ENCODE measurements at places on chromosomes 4 and X.

- no peak for DNase-seq
Measured at GRCh38 chr4:4990857-4991540, 28.3 kb downstream of the CYTL1 start.

GRCh38 chr4:184392748-184393559, 81.4 kb downstream of the IRF2 start:
- DNase-seq, result no peak

DNA sequence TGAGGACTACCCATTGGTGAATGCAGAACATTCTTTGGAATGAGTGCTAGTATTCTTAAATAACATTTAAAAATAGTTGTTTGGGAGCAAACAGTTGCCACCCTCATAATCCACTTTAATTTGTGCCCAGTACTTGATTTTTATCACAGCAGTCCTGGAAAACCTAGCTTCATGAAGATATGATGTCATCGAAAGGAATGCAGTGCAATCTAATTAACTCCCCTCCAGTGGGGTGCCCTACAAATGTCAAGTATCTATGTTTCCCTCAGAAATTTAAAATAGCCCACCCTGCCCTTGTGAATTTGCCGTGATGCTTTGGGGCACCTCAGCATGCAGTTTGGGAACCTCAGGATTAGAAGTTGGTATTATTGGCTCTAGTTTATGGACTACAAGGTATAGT, 5.4 kb downstream of the RAB9A start:
- DNase-seq, result no peak

GRCh38 chrX:44310227-44310626, 33.2 kb downstream of the EFHC2 start:
- DNase-seq, result no peak

GRCh38 chr4:153950100-153950979, 161.5 kb upstream of the SFRP2 start:
- no peak for DNase-seq

GRCh38 chr4:187744911-187745310, 250.7 kb upstream of the ZFP42 start:
- DNase-seq, result no peak

- no peak for DNase-seq
Measured at GRCh38 chrX:21645886-21646285, 12.2 kb downstream of the KLHL34 start.

DNA sequence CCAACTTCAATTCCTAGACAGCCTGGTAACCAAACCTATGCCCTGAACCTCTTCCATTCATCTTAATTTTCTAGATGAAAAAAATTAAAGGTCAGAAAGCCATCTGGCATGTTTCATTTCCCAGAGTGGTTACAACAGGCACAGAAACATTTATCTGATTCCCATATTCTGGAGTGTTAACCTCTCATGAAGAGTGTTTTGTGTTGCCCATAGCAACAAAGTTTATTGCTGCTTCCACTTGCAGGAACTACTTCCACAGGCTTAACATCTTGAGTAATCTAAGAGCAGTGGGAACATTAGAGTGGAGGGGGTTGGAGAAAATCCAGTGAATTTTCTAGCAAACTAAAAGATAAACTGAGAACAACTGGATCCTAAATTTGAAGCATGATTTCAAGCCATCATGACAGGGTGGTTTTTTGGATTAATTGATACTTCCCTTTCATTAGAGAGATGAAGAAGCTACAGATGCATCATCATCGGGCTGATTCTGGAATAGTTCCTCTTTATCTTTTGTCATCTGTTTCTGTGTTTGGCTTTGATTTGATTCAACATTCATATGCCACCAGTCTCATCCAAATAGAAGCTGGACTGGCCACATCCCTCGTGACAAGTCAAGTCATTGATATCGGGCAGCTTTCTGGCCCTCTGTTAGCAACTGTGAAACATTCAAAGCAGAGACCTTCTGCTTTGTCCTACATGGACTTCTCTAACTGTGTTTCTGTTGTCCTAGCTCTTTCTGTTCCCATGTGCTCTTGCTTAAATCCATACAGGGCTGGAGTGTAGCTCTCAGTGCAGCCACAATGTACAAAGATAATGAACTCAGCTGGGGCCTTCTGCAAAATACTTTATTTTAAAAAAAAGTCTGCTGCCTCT, 167.3 kb downstream of the MID1IP1 start:
- no peak for DNase-seq

All from non-pigmented ciliary epithelial cell (primary cell).